ENCODE measurements at places on chromosomes 2 and 18.

DNA sequence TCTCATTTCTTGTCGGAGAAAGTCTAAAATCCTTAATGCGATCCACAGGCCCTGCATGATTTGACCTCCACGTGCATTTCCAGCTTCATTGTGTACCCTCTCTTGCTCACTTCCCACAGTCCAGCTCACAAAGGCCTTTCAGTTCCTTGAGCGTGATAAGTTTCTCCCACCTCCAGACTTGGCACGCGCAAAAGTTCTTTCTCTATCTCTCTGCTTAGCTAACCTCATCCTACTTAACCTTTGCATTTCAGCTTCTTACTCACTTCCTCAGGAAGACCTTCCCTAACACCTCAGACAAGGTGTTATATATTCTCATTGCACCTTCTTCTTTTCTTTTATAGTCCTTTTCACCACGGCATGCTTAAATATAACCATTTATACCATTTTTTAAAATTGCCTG lies 124.8 kb upstream of the XPO1 start:
- DNase-seq = no peak

DNA sequence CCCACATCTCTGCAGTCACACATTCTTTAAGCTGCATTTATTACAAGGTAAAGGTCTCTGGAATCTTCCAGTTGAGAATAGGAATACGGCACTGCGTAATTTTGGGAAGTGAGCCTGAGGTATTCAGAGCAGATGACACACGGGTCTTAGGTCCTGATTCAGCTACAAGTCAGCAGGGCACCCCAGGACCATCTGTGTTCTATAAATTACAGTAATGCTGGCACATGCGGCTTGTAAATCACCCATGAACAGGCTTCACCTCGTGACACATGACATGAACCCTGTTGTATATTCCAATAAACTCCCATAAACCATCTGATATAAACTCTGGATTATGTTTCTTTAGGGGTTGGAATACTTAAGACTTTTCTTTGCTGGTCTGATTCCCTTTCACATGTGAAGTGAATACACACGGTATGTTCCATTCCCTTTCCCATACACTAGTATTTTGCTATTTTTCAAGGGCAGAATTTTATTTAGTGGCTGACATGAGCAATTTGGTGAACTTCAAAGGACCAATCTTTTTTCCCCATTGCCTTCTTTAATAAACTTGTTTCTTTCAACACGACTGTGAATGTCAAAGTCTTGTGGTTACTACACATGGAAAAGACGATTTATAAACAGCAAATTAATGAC lies 298.6 kb downstream of the MEIS1 start:
- DNase-seq = no peak

- DNase-seq = peak; percentile 66
Observed at GRCh38 chr2:9782197-9782719, 61.0 kb upstream of the TAF1B start.

DNA sequence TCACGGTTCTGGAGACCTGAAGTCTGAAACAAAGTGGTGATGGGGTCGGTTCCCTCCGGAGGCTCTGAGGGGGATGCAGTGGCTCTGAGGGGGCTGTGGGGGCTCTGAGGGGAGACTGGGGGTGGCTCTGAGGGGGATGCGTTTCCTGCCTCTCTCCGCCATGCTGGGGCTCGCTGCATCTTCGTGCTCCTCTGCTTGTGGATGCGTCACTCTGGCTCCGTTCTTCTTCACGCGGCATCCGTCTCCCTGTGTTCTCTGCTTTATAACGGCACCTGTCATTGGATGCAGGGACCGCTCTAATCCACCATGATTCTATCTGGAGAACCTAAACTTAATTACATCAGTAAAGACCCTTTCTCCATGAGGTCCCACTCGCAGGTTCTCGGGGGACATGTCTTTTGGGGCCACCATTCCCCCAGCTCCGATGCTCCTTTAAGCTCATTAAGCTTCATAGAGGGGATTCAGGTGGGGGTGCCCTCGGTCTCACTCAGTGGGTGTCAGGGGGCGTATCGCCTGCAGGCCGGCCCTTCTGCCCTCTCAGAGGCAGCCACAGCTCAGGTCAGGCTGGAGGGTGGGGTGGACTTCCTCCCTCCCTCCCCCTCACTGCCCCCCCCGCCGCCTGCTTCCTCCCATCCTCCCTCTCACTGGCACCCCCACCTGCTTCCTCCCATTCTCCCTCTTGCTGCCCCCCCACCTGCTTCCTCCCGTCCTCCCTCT lies 18.4 kb downstream of the RTP5 start:
- DNase-seq = no peak

DNA sequence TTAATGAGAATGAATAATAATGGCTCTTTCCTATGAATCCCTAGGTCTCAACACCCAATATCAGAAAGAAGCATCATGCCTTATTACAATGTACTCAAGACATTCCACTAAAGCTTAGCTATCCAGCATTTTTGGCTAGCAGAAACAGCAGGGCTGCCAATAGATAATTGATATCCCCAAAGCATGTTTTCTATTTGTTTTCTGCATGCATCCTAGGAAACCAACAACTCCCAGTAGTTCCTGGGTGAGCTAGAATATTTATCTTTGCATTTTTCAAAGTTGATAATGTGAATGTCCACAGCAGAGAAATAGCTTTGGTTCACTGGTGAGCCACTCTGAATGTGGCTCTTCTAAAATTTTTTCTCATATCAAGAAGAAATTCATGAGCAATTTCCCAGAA lies 5.8 kb upstream of the ANTXR1 start:
- no peak for DNase-seq

- no peak for DNase-seq
Observed at GRCh38 chr2:159204381-159205144, 81.9 kb downstream of the WDSUB1 start.

DNA sequence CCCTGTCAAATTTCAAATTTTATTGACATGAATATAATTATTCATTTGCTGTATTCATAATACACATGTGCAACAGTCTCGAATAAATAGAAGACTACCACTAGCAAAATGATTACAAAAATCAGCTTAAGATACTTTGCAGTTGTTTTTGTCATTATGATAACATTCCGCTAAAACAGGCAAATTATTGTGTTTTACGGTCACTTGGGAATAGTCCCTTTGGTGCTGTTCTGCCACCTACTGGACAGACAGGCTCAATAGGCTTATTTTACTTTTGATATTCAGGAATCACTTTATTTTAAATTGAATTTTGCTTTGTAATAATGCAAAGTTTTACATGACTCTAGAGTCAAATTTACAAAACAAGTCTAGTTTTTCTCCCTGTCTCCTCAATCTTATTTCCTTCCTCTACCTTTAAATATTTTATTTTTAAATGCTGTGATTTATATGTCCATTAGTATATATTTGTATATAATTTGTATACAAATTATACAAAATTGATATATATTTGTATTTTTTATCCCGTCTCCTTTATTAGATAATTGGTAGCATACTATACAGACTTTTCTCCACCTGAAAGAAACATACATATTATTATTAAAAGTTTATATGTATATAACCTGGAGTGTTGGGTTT lies 456.3 kb downstream of the DLGAP1 start:
- no peak for DNase-seq

DNA sequence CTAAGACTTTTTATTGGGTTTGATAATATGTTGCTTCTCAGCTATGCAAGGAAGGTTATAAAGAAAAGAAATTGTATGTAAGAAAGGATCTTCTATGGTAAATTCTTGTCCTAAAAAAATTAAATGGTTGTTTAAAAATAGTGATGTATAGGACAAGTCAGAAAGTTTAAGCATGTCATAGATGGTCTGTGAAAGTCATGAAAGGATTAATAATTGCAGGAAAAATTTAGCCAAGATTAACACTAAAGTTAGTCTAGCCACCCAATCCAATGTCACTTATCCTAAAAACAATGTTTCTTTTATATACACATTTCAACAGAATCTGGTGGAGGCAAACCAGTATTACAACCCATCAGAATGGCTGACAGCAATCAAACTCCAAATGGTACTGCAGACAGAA lies 1046.7 kb upstream of the SLC39A10 start:
- no peak for DNase-seq

DNA sequence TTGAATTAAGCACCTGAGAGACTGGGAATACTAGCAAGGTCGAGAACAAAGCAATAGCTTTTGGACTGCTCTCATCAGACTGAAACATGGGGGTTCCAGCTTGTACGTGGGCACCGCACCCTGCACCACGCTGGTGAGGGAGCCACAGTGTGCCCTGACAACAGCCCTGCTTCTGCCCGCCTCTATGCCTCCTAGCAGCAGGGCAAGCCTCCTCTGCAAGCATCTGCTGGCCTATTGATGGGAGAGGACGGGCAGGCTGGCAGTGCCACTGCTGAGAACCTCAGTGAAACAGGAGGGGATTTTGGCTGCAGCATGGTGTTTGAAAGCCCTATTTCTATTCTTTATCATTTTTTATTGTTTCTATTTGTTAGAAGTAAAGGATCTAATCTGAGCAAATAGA lies 146.1 kb upstream of the OTOS start:
- DNase-seq = no peak

DNA sequence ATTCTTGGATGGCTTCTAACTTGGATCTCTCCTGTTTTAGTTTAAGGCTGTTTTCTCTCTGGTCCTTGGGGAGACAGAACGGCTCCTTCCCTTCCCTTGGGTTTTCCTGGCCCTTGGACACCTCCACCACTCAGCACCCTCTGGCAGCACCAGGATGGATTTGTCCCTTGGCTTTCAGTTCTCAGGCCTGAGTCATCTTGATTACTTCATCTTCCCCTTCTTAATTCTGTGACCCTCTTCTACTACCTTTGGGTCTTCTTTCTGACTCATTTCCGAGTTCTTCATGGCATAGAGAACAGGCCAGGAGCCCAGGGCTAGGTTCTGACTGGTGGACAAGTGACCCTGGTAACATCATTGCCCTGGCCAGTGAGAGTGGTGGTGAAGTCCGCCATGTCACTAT lies 14.9 kb downstream of the IGFBP2 start:
- no peak for DNase-seq

GRCh38 chr2:46909771-46910419 lies 5.7 kb downstream of the MCFD2 start:
- DNase-seq = no peak

Measured in activated CD8-positive, alpha-beta memory T cell treated with anti-CD3 and anti-CD28 coated beads for 4 hours (primary cell).